ENCODE measurements at places on chromosomes 2 and 18. TPM values are rescaled to one million over a fixed set of nuclear protein-coding genes. Genes with fewer than 3 reads are reported as not detected.

DNA sequence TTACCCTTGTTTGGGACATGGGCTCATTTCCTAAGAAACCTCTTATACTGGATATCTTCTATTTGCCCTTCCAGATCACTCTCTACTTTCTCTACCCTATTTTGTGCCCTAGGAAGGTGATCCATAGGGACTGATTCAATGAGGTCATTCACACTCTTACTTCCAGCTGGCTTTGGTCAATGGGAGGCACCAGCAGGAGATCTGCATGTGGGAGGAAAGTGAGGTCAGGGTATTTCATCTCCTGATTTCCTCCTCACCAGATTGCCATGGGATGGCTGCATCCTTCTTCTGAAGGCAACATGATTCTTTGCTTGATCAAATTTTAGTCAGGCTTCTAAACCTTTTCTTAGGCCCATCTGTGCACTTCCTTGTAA is 15.2 kb downstream of the M1AP start:
- DNase-seq = no peak

DNA sequence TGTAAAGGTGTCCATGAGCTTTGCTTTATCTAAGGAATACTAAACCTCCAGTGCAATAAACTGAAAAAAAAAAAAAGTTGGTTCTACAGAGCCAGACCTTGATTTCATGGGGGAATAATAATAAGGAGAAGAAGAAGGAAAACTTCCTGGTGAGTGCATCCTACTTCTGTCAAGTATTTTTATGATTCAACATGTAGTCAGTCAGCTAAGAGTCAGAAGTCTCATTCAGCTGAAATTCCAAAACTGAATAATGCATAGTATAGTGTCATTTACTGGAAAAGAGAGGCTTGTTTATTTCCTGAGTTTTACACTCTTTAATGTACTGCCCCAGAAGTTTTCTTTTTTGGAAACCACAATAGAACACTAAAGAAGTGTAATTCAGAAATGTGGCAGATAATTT is 77.8 kb upstream of the TACR1 start:
- DNase-seq = no peak

GRCh38 chr2:66569974-66570373 is 135.0 kb downstream of the MEIS1 start:
- no peak for DNase-seq

GRCh38 chr2:151828143-151828889 is at the start of gene ARL5A:
TSS of gene ARL5A (minus strand) at chr2:151828421. CDS start at chr2:151828176, 245 bp downstream.
- DNase-seq = peak; percentile 93

DNA sequence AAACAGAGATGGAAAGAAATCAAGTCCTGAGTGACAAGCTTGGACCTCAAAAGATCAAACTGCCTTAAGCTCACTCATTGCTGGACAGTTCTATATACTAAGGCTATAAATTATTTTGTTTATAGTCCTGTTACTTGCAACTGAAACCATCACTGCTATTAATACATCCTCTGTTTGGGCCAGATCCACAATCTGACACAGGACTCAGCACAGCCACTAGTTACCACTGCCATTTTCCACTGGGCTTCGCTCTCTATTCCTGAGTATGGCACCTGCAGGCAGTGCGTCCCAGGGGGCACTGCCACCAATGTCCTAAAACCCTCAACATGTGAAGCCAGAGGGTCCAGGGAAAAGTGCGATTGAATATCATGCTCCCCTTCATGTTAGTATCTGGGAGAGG is 52.3 kb downstream of the CYP26B1 start:
- DNase-seq = no peak

- no peak for DNase-seq
These were observed 8.6 kb upstream of the ASPRV1 start for GRCh38 chr2:69969991-69970390.

- DNase-seq = no peak
These were observed 25.8 kb upstream of the CYTIP start for GRCh38 chr2:157469726-157470125.

DNA sequence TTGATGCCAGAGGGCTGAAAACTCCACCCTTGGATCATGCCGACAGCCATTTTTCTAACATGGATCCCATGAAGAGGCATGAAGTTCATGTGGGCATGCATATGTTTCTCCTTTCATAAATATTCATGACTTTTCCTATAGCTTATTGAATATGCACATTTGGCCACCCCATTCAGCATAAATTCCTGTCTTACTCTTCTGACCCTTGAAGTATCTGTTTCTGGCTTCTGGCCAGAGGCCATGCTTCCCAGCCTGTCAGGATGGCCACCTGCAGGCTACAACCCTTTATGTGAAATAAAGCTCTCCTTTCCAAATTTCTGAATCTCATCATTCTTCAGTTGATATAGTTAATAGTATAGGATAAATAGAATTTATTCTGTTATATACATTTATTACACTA is 19.6 kb upstream of the MSTN start:
- DNase-seq = no peak

GPR45 gene
- not detected for total RNA-seq

DNA sequence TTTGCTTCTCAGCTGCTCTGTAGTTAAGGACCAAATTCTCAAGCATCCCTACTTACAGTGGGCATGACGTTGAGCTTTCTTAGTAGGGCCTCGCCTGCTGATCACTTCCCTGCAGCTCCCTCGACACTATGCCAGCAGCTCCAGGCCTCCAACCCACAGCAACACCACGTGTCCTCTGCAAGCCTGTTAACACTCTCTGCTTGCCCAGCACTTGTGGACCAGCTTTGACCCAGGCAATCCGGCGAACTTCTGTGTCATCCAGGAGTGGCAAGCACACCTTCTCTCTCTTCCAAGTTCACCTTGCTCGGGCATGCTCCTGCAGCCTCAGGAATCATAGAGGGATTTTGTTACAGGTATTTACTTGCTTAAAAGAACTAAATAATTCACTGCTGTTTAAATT is 138.6 kb upstream of the FHL2 start:
- DNase-seq = no peak

DNA sequence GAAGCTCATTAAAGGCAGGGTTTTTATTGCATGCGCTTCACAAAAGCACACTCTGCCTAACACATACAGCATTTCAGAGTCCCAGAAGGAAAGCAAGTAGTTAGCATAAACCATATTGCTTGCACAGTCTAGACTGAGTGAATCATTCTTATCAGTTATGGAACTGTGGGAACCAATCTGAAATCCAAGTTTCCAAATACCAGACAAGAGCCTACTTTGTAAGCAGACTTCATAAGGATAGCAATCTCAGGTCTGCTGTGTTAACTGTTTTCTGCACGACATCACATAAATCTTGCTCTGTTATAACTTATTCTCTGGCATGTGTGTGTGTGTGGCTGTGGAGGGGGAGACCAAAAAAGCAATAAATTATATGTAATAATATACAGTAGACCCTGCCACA is 608.1 kb upstream of the REG3G start:
- no peak for DNase-seq

GRCh38 chr2:230217424-230217823 is 2.4 kb downstream of the SP110 start:
- DNase-seq = no peak

SERPINB7 gene
- total RNA-seq = not detected

DNA sequence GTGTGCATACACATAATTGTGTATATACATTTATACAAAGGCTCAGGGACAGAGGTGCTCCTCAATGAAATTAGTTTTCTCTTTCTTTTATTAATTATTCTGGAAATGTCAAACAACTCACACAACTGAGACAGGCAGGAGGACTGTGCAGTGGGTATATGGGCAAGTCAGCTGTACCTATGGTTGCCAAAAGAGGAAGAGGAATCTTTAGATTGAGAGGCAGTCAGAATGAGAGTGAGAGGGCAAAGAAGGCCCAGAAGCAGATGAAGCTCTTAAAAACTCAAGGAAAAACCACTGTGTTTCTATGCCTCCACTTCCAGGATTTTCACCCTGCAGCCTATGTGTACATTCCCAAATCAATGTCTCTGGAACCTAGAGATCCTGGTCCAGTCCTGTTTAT is 79.1 kb downstream of the CACNB4 start:
- no peak for DNase-seq

GRCh38 chr18:50970006-50970405 is 2.2 kb downstream of the ELAC1 start:
- no peak for DNase-seq

DNA sequence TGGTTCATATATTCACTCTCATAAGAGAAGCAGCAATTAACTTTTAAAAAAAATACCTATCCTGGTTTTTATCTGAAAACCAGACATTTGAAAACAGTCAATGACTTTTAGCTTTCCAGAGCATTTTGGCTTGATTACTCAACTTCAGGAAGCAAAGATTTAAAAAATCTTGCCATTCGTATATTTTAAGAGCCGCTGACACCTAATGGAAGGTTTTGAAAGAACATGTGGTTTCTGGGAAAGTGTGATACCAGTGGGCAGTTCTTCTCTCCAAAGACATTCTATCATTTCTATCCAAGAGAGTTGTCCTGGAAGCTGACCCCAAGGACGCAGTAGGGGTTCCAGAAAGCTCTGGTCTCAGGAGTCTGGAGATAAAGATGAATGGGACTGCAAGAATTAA is 234.7 kb downstream of the TTC32 start:
- no peak for DNase-seq

TMEM127 gene
- 36.4 TPM for total RNA-seq

IL36RN gene
- not detected for total RNA-seq

KIAA2012 gene
- not detected for total RNA-seq

DNA sequence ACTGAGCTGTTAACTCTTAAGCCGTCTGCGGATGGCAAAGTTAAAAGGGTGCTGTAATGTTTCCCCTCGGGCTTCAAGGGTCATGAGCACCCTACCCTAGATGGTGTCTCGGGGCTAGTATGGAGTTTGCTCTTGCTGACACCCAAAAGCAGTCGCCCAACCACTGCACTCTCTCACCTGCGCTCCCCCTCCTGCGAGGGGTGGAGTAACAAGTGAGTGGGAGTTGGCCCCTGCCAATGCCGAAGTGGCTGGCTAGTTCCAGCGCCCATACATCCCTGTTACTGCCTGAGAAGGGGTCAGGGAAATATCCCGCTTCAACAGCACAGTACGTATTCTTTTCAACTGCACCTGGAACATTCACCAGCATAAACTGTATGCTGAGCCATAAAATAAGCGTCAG is 47.5 kb downstream of the FAM117B start:
- DNase-seq = no peak

TEX44 gene
- not detected for total RNA-seq

LRRTM4 gene
- total RNA-seq = not detected

UGT1A8 gene
- total RNA-seq = not detected

DNA sequence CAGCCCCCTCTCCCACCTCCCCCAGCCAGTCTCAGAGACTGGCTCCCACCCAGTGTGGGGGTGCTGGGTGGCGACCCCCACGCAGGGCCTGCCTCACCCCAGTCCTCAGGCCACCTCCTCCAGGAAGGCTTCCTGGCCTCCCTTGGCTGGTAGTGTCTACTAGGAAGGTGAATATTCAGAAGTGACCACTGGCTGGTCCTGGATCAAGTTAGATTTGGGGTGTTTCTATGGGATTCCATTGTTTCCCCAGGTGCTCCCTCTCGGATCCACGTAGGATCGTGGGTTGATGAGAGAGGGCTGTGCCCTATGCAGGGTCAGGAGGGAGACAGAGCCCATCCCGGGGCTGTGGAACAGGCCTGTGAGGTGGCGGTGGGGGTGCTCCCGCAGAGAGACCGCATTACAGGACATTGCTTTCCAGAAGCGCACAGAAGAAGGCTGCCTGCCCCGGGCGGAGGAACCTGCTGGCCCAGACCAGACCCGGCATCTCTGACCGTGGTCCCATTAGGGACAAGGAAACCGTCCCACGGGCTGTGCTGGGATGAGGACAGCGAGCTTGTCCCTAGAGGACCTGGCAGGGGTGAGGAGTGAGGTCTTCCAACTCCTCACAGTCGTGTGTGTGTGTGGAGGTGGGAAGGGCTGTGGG is 3.3 kb downstream of the PDCD1 start:
- no peak for DNase-seq

GRCh38 chr2:41598161-41598894 is 449.5 kb upstream of the PKDCC start:
- DNase-seq = no peak

Measured in T-helper 17 cell (primary cell).